ENCODE measurements at places on chromosomes 16 and 17. TPM values are rescaled to one million over a fixed set of nuclear protein-coding genes. Genes with fewer than 3 reads are reported as not detected.

MPP2 gene
- total RNA-seq: 1.4 TPM

CCL13 gene
- not detected for total RNA-seq

TRIM72 gene
- total RNA-seq: 0.10 TPM

RECQL5 gene
- 34.1 TPM for total RNA-seq

METTL22 gene
- 32.0 TPM for total RNA-seq

NHLRC4 gene
- 1.2 TPM for total RNA-seq

EPX gene
- not detected for total RNA-seq

SLC12A3 gene
- not detected for total RNA-seq

MYH1 gene
- total RNA-seq: not detected

KRT31 gene
- not detected for total RNA-seq
